Kidney (tissue), 22 donors: ENCODE measurements at places on chromosomes 3 and 15. TPM values are rescaled to one million over a fixed set of nuclear protein-coding genes. Genes with fewer than 3 reads are reported as not detected.

- DNase-seq: no peak
Observed at GRCh38 chr15:31276596-31277298, 49.9 kb upstream of the KLF13 start.

The CD276 gene
- total RNA-seq: 31.5 TPM

- no peak for DNase-seq
Observed at GRCh38 chr3:194854206-194854605, 168.5 kb downstream of the FAM43A start.

DNA sequence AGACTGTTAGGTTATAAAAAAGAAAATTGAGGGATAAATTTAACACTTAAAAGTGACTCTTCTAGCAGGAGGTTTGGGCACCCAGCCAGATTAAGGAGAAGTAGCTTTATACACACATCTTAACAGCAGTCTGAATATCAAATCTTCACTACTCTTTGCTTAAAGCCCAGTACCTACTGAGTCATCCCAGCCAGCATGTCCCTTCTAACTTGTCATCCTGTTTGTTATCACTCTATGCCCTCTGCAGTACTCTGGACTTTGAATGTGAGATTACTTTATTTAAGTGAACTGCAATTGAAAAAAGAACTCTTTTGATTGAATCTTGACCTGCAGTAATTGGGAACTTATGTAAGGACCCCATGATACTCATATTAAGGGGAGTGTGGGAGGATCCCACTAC, 77.6 kb downstream of the FHIT start:
- no peak for DNase-seq

DNA sequence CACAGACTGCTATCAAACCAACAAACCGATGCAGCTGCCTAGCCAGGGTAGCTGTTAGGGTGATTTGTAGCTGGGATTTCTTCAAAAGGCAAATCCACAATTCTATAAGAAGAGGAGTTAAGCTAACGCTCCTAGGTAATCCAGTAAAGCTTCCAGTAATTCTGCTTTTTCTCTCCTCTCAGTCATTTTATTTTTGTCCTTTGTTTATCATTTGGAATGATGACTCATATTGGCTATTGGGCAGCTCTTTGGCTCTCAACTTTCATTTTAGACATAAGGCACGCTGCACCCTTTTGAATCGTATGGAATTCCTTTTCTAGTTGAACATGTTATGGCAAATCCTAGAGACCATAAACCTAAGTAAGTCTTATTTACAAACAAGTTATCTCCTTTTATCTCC, 53.2 kb upstream of the PPARG start:
- DNase-seq: no peak

DNA sequence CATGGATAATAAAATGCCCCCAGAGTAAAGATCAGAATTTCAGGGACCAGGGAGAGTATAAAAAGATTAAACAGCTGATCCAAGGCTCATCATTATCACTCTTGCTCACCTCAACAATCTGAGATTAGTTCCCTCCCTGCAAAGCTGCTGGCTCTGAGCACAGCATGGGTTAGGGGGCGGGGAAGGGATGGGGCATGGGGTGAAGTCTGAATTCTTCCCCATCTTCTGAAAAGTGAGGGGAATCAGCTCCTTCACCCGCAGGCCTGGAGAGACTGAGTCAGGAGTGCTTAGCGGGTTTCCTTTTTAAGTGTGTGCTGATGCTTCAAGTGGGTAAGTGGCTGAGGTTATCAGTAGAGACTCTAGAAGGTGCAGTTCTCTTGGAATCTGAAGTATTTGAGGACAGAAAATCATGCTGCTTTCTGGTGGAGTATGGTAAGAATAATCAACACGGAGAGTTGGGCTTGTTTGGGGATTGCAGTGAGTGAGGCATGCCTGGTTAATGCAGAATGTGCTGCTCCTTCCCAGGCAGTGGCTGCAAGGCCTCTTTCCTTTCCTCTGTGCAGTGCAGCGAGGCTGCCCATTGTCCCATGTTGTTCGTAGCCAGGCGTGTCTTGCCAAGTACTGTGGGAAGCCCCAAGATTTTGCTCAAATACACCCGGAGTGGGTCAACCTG, 59.2 kb upstream of the TRAK1 start:
- peak; percentile 34 for DNase-seq

GRCh38 chr3:37922721-37923568, 61.3 kb downstream of the CTDSPL start:
- DNase-seq: no peak

GRCh38 chr15:41789236-41789635, 15.0 kb downstream of the MAPKBP1 start:
- no peak for DNase-seq

- DNase-seq: no peak
Observed at GRCh38 chr3:183279371-183279770, 26.3 kb downstream of the B3GNT5 start.

DNA sequence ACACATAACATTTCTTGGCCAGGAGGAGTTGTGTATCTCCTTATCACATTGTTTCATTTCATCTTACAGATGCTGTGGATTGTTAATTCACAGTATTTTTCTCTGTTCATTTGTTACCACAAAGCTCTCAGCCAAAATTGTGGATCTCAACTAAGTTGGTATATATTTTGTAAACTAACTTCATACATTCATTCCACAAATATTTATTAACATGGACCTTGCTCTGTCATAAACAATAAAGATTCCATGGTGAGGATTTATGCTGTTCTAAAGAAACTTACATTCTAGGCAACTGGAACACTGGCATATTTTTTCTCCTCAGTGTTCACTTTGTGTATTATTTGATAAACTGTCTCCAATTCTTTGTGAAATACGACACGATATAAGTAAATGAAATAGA, 268.8 kb downstream of the CNTN3 start:
- no peak for DNase-seq

The IMPG2 gene
- 0.85 TPM for total RNA-seq

DNA sequence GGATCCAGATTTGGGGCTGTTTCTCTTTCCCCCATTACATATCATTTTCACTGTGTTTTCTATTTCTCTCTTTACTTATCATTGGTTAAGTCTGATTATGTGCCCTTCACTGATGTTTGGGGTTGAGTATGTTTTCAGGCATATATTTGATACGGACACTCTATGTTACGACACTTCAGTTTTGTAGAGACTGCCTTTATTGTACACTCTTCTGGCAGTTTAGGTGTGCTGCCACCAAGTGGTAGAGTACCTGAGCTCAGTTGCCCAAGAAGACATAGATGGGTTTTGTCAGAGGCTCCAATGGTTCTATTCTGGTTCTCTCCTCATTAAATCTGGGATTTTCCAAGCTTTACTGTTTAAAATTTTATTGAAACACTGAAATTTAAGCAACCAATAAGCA, 255.0 kb upstream of the ROPN1 start:
- DNase-seq: no peak

DNA sequence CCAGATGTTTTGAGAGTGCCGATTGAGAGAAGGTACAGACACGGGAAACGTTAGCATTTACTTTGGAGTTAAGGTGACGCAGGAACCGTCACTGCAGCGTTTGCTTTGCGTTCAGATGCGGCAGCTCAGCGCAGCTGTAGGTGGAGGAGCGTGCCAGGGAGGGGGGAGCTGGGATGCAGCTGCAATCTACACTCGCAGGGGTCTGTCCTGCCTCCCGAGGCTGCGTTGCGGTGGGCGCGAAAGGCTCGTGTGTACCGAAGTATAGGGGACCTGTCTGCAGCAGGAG, 425 bp upstream of the FYTTD1 start:
- no peak for DNase-seq

The ANKUB1 gene
- not detected for total RNA-seq

DNA sequence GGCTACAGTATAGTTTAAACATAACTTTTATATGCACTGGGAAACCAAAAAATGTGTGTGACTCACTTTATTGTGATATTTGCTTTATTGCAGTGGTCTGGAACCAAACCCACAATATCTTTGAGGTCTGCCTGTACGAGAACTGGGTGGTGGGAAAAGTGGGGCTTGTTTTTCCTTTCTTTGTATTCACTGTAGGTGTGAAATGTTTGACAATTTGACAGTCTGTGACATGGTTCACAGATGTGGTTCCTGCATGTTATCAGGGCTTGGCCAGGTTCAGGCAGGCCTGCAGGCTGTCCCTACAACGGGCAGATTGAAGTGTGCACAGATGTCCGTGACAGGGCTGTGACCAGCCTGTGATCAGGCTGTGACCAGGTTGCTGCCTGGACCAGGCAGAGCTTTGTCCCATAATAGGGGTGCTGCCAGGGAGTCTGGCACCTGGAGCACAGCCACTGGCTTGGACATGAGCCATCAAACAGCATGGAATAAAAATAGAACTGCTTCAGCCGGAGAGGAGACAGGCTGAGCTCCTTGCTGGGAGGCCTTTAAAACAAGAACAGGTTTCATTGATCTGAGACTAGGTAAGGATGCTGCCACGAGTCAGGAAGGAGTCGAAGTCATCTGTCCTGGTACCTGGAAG, 61.0 kb downstream of the KLF13 start:
- DNase-seq: peak; percentile 63

The PPARG gene
- total RNA-seq: 19.2 TPM

GRCh38 chr3:72109327-72110259, 324.6 kb upstream of the PROK2 start:
- DNase-seq: no peak

DNA sequence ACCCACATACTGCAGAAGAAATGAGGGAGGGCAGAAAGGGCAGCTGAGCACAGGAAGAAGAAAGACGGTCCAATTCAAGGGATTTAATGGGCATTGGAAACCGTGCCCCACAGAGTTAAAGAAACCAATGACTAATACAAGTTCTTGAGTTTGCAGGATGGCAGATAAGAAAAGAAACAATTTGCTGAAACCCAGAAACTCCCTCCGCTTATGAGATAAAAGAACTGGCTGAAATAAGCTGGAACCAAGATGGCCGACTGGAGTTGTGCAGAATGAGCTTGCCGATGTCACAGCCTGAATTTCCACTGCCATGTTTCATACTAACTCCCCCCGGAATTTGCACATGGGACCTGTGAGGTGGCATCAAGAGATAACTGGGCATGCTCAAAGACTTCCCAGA, 47.1 kb downstream of the SCAP start:
- DNase-seq: no peak

DNA sequence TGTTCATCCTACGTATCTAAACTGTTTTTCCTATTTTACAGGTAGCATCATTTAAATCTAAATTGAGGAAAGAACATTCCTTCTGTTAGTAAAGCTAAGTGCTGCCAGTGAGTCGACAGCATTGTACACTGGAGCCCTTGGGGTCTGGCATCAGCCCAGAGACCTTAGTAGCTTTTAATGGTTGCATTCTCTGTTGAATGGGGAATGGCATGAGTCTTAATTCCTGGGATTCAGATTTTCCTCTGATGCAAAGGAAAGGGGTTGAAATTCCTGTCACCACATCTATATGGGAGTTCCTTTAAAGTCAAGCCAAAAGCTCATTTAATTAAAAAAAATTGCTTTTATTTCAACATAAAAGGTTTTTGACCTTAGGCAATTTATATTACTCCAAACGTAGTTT, 148.4 kb upstream of the GBE1 start:
- peak; percentile 24 for DNase-seq

- peak; percentile 22 for DNase-seq
Observed at GRCh38 chr3:103499132-103499900, 1064.5 kb downstream of the ZPLD1 start.

The MAP1A gene
- 9.3 TPM for total RNA-seq

DNA sequence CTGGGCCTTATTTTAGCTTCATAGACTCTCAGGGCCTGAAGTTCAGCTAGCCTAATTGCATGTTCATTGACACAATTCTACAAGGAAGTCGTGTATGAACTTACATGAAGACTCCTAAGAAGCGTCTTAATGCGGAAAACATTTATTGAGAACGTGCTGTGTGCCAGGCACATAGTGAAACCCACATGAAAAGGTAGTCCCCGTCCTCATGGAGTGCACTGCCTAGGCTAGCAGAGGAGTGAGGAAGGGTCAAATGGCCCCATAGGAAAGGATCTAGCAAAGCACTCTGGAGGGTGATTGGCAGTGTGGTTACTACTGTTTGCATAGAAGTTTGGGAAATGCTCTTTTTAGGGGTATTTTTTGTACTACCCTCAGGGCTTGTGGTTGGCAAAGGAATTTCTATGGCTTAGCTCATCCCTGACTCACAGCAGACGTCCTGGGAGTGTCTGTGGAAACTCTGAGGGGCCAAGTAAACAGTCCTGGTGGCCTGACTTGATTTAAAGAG, 854 bp upstream of the NPTN start:
- DNase-seq: no peak

GRCh38 chr3:194470615-194471014, 16.2 kb downstream of the ATP13A3 start:
- no peak for DNase-seq

- DNase-seq: no peak
Observed at GRCh38 chr15:29704950-29705597, 117.2 kb downstream of the TJP1 start.

The HERC2 gene
- 58.4 TPM for total RNA-seq

DNA sequence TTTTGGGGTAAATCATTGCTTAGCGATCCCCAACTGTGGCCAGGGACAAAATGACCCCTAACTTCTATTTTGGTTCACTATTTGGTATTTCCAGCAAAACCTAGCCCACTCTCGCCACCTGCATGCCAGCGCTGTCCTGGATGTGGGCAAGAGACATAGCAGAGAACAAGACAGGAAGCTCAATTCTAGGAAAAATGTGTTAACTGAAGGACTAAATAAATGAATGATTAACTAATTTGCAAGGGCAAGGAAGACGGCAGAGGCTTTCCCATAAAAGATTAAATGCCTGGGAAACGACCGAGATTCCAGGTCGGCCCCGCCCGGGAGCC, 408 bp downstream of the NICN1 start:
- DNase-seq: no peak

The FMN1 gene
- total RNA-seq: 44.8 TPM

DNA sequence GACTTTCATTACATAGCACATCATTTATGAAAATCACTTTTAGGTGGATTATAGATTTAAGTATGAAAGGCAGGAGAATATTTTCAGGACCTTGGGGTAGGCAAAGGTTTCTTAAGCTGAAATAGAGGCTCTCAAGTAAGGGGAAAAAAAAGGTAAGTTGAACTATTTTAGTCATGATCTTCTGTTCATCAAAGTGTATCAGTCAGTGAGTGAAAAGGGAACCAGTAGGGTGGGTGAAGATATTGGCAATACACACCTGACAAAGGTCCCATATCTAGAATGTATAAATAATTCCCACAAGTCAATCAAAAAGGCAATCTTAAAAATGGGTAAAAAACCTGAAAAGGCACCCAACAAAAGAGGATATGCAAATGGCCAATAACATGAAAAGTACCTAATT, 218.6 kb downstream of the KLF13 start:
- no peak for DNase-seq

The ERC2 gene
- total RNA-seq: 3.8 TPM

DNA sequence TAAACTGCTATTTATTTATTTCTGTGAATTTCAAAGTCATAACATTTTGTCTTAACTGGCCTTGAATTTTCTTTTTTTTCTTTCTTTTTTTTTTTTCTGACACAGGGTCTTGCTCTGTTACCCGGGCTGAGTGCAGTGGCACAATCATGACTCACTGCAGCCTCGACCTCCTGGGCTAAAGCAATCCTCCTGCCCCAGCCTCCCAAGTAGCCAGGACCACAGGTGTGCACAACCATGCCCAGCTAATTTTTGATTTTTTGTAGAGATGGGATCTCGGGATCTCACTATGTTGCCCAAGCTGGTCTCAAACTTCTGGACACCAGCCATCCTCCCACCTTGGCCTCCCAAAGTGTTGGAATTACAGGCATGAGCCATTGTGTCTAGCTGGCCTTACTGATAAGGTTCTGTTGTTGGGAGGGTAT, 77.4 kb upstream of the TNFSF10 start:
- no peak for DNase-seq

The RETNLB gene
- not detected for total RNA-seq

The FETUB gene
- total RNA-seq: not detected

- no peak for DNase-seq
Observed at GRCh38 chr15:94206463-94207167, 24.7 kb upstream of the MCTP2 start.

- DNase-seq: no peak
Observed at GRCh38 chr3:32334675-32335074, 57.0 kb upstream of the CMTM7 start.
